Stimulated activated CD4-positive, alpha-beta T cell treated with anti-CD3 and anti-CD28 coated beads, Interleukin-1b, Interleukin-23, amount 100 ng/mL, for 24 hours (primary cell): ENCODE measurements at places on chromosomes 3 and 15.

- no peak for DNase-seq
Observed at GRCh38 chr15:45021348-45021747, 1.6 kb upstream of the SORD start.

GRCh38 chr3:39143051-39143885 is 10.1 kb downstream of the CSRNP1 start:
- no peak for DNase-seq

- DNase-seq: no peak
Observed at GRCh38 chr3:15241341-15241740, 35.3 kb downstream of the CAPN7 start.

DNA sequence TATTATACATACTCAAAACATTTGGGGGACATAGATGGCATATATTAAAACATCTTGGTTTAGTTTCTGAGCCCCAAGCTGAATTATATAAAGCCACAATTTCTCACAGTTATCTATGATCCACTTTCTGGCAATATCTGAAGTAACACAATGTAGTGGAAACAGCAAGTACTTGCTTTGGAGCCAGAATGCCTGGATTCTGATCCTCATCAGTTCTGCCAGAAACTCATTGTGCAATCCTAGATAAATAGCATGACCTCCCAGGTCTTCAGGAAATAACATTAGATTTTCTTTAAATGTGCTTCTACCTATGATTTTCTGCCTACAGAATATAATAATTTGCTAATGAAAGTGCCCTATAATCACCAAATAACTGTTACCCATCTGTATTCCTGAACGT is 544.9 kb downstream of the NAALADL2 start:
- no peak for DNase-seq

DNA sequence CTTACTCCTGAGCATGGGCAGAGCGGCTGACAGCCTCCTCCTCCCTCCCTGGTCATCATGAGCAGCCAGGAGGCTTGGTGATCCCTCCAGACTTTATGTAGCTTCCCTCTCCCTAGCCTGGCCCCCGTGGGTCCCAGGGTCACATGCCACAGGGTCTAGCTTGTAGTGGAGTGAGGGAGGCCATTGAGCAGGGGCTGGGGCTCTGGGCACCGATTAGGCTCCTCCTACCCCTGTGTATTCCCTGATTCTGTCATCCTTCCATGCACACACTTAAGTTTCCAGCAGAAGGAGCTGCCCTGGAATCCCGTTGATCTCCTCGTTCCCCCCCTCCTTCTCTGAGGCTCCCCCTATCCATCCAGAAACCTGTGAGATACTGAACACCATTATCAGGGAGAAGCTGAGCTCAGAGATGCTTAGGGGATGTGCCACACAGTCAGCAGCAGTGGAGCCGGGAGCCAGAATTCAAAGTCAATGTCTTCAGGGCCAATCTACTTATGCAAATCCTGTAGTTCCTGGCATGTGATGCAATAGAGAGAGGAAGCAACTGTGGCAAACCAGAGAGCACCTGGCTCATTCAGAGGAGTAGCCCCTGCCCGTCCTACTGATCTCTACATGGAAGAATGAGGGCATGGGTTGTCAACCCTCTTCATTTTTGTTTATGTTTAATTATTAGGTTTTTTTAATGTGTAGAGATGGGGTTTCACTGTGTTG is 17.2 kb downstream of the CCDC33 start:
- DNase-seq: no peak

- no peak for DNase-seq
Observed at GRCh38 chr3:44930911-44931310, 45.1 kb downstream of the ZDHHC3 start.

DNA sequence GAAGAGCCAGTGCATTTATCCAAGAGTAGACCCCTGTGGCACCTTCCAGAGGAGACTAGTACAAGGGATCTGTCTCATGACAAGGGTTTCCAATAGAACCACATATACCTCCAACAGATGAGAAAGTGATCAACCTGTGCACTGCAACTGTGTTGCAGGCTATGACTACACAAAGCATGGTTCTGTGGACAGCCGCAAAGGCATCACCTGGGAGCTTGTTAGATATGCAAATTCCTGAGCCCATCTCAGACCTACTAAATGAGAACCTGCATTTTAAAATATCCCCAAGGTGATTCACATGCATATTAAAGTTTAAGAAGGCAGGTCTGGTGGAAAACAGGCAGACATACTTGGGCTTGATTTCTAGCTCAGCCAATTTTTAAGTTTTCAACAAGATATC is 368.7 kb downstream of the FOXP1 start:
- no peak for DNase-seq

DNA sequence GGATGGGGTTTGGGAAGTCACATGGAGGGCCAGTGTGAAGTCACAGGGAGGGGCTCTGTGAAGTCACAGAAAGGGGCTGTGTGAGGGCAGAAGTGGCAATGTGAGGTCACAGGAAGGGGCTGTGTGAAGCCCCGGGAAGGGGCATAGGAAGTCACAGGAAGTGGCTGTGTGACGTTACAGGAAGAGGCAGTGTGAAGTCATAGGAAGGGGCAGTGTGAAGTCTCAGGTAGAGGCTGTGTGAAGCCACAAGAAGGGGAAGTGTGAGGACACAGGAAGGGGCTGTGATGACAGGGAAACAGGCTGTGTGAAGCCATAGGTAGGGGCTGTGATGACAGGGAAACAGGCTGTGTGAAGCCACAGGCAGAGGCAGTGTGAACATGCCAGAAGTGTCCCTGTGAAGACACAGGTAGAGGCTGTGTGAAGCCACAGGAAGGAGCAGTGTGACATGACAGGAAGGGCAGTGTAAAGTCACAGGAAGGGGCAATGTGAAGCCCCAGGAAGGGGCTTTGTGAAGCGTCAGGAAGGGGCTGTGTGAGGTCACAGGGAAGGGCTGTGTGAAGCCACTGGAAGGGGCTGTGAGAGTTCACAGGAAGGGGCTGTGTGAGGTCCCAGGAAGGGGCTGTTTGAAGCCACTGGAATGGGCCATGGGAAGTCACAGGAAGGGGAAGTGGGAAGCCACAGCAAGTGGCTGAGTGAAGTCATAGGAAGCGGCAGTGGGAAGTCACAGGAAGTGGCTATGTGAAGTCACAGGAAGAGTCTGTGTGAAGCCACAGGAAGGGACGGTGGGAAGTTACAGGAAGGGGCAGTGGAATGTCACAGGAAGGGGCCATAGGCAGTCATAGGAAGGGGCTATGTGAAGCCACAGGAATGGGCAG is 37.1 kb downstream of the GASK1A start:
- no peak for DNase-seq

- no peak for DNase-seq
Observed at GRCh38 chr15:90512276-90512675, 17.4 kb upstream of the CRTC3 start.

DNA sequence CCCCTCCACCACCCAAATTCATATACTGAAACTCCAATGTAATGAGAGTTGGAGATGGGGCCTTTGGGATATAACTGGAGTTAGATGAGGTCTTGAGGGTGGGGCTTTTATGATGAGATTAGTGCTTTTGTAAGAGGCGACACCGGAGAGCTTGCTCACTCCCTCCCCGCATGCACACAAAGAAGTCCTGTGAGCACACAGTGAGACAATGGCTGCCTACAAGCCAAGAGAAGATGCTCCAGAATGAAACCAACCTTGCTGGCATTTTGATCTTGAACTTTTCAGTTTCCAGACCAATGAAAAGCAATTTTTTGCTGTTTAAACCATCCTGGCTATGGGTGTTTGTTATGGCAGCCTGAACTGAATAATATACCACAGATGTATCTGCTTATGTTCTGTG is 109.0 kb downstream of the SAMMSON start:
- no peak for DNase-seq

DNA sequence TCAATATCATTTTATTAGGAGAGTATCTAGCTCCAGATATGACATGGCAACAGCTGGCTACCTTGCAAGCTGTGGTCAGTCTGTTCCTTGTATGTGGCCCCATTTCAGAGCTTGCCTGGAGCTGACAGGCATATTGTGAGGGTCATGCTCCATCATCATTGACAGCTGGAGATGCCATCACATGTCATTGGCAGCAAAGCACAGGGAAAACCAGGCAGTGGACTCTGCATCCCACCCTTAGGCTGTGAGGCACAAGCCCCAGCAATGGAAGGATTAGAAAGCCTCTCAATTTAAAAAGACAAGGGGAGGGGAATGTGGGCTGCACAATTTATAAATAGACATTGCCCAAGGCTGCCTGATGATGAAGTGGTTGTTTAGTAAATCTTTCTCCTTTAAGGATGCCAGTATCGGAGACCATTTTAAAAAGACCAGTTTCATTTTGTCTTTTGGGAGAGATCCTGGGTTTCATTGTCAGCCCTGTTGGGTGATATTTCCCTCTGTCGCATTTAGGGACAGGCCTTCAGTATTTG is 27.9 kb downstream of the LNP1 start:
- DNase-seq: no peak

- no peak for DNase-seq
Observed at GRCh38 chr3:49006408-49007067, 653 bp upstream of the WDR6 start.

DNA sequence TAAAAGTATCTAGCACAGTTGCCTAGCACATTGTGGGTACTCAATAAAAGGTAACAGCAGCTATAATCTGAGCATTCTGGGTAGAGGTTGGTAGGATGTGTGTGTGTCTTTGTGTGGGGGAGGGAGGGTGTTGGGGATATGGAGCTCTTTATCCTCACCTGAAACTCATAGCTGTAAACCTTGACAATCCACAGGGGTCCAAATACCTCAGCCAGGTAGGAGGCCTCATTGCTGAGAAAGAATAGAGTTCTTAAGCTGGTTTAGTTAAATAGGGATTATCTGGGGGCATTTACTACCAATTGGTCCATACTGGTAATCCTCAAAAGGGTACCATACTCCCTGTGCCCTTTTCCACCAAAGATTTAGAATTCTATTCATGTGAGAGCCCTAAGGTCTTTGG is 3.9 kb downstream of the SERF2 start:
- DNase-seq: no peak

DNA sequence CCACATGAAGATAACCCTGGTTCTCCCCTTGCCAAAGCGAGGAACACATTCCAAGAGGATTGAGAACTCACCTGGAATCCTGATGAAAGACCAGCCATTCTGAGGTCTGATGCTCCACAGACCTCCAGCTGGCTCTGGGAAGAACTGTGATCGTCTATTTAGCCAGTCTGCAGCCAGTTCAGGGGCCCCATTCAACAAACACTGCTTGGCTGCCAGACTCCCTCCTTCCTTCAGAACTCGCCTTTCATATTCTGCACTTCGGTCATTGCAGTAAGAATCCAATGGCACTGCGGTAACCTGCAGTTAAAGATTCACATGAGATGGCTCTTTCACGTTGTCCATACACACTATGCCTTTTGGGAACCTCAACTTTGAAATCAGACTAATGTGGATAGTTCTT is 67.6 kb downstream of the CHAC1 start:
- DNase-seq: no peak

DNA sequence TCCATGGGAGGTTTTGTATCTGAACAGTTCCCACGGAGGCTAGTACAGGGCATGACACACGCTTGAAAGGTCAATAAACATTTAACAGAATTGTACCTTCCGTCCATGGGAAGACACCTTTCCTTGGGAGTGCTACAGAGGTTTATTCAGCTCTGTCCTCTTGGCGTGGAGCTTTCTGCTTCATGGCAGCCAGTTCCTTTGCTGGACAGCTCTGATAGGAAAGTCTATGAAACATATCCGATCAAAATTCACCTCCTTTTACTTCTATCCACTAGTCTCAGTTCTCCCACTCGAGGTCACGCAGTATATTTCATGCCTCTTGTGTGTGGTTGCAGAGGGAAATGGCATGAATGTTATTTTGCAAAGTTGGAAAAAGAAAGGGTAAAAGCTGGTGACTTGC is 91.2 kb downstream of the PEX5L start:
- no peak for DNase-seq

DNA sequence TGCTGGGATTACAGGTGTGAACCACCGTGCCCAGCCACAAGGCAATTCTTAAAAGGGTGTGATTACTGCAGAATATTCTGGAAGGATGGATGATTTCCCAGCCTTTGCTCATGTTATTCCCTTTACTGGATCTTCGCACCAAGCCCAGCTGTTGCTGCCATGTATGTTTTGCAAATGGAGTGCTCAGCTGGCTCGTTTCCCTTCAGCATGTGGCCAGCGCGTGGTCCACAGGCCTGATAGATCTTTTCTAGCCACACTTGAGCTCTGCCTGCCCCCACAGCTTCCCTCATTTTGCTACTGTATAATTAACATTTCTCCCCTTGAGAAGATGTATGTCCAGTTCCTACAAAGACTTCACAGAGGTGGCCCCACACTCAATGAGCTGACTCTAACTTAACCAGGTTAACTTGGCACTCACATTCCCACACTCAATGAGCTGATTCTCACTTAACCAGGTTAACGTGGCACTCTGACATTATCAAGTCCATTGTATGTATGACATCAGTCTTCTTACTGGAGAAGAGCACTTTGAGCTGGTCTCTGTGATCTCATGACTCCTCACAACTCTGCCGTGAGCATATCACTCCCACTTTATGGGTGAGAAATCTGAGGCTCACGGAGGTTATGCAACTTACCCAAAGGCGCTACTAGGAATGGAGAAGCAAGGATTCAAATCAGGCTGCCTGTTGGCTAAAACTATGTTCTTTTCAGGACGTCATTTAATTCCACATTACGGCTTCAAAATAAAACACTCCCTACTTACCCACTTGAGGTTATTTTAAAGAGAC is 49.2 kb downstream of the TM4SF4 start:
- DNase-seq: no peak

- DNase-seq: no peak
Observed at GRCh38 chr3:135581806-135582205, 383.7 kb upstream of the PPP2R3A start.

- DNase-seq: no peak
Observed at GRCh38 chr3:58322793-58323192, 9.9 kb upstream of the PXK start.

- DNase-seq: no peak
Observed at GRCh38 chr3:148992027-148992634, 791 bp downstream of the GYG1 start.

- DNase-seq: no peak
Observed at GRCh38 chr3:294096-294495, 97.5 kb downstream of the CHL1 start.

DNA sequence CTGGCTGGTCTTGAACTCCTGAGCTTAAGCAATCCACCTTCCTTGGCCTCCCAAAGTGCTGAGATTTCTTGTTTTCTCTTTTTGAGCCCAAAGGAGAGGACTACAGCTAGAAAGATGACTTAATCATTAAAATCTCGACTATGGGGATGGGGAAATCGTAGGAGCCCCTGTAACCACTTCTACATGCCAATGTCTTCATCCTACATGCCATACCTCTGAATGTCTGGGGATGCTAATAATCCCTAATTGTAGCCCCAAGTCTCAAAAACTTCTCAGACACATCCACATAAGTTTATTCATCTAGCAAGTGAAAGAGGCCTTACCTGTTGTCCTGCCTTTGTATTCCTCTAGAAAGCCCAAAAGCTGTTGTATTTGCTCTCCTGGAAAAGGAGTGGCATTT is 3.7 kb upstream of the RHOV start:
- no peak for DNase-seq

DNA sequence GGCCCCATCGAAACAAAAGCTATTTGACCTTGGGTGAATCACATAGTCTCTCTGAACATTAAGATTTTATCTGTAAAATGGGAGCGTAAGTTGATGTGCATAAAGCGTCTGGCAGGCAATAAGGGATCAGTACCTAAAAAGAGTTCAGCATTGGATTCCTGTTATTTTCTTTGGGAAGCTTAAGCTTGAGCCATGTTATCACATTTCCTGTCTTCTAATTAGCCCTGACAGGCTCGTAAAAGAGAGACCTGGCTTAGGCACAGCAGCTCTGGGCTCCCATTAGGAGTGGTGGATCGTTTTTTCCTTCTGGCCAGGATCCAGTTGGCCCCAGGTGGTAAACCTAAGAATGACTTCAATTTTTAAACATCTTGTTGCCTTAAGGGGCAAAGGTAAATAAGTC is 26.0 kb upstream of the CA12 start:
- DNase-seq: no peak
